ENCODE measurements at places on chromosomes 3 and 15.
A peak's percentile ranks its signal among the peaks of the same experiment; 100 is the strongest.

DNA sequence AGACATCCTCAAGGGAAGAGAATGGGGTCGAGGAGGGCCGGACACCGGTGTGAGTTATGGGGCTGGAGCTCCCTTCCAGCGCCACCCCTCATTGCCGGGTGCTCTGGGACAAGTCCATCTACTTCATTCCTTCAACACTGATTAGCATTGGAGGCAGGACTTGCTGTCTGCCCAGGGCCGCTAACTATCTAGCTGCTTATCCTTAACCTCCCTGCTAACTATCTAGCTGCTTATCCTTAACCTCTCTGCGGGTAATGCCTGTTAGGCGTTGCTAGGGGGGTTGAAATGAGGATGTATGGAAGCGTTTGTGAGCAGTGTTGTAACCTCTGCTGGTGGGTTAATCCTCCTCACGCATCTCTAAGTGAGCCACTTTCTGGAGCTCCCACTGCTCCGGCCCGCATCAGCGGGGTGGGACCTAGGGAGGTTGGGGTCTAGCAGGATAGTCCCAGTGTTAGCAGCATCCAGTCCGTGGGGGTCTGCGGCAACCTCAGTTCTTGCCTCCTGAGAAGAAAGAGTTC is 10.9 kb upstream of the CHAC1 start:
- DNase-seq: no peak

- no peak for DNase-seq
Measured at GRCh38 chr3:160622263-160623045, 54.5 kb upstream of the ARL14 start.

GRCh38 chr3:187012609-187013051 is 82.3 kb downstream of the ST6GAL1 start:
- no peak for DNase-seq

DNA sequence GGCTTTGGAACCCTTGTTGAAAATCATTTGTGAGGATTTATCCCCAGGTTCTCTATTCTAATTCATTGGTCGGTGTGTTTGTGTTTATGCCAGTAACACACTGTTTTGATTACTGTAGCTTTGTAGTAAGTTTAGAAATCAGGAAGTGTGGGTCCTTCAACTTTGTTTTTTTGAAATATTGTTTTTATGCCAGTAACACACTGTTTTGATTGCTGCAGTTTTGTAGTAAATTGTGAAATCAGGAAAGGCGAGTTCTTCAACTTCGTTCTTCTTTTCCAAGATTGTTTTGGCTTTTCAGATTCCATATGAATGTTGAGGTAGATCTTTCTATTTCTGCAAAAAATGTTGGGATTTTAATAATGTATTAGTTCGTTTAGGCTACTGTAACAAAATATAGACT is 314.6 kb downstream of the RPLP1 start:
- no peak for DNase-seq

DNA sequence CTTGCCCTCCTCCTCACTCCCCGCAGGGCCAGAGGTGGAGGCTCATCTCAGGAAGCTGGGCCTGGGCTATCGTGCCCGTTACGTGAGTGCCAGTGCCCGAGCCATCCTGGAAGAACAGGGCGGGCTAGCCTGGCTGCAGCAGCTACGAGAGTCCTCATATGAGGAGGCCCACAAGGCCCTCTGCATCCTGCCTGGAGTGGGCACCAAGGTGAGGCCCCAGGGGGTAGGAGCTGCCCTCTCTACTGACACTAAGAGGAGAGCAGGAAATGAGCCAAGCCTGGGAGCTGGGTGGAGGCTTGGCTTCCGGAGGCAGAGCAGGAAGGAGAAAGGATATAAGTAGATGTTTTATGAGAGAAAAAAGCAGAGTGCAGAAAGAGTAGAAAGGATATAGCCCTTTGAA is 4.9 kb downstream of the OGG1 start:
- no peak for DNase-seq

- no peak for DNase-seq
Measured at GRCh38 chr3:12197475-12197874, 38.8 kb upstream of the TIMP4 start.

- no peak for DNase-seq
Measured at GRCh38 chr3:67493808-67494207, 160.6 kb downstream of the SUCLG2 start.

GRCh38 chr15:51967583-51967982 is 4.0 kb downstream of the LEO1 start:
- DNase-seq: no peak

DNA sequence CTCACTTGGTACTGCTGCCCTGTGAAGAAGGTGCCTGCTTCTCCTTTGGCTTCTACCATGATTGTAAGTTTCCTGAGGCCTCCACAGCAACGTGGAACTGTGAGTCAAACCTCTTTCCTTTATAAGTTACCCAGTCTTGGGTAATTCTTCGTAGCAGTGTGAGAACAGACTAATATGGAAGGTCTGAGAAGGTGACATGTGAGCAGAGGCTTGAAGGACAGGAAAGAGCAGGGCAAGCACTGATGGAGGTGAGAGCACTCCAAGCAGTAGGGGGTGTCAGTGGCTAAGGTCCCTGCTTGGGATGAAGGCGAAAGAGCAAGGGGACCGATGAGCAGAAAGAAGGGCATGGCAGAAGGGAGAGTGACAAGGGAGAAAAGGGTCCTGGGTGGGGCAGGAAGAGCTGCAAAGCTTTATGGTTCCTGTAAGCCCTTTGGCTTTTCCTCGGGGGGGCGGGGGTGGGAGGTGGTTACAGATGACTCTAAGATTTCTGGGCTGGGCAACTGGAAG is 3.5 kb downstream of the EIF4E3 start:
- DNase-seq: no peak

DNA sequence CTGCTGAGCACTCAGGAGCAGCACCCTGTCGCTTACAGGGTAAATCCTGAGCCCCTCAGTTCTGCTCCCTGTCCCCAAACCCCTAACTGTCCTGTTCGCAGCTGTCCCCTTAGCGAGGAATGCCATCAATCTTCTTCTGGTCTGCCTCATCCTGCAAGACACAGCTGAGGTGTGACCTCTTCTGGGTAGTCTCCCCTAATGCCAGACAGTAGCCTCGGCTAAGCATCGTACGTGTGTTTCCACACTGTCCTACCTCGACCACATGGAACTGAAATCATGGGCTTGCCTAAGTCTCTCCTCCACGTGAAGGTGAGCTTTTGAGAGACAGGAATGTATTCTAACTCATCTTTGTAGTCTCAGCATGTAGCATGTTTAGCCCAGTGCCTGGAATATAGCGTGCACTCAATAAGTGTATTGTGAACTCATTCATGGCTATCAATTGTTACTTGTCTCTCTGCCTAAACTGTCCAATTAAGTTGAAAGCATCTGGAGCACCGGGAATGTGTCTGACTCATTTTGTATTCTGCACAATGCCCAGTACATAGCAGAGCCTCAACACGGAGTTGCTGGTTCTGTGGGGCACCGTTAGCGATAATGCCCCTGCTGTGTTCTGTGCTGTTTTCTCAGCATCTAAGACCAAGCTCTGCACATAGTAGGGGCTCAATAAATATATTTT is 90.2 kb downstream of the HES1 start:
- no peak for DNase-seq

GRCh38 chr3:46479021-46479420 is 14.3 kb upstream of the LTF start:
- no peak for DNase-seq

- no peak for DNase-seq
Measured at GRCh38 chr15:98955961-98956723, 51.5 kb downstream of the PGPEP1L start.

- DNase-seq: no peak
Measured at GRCh38 chr15:41678742-41679141, 18.5 kb downstream of the MGA start.

GRCh38 chr3:143036557-143036956 is 35.2 kb downstream of the U2SURP start:
- DNase-seq: no peak

DNA sequence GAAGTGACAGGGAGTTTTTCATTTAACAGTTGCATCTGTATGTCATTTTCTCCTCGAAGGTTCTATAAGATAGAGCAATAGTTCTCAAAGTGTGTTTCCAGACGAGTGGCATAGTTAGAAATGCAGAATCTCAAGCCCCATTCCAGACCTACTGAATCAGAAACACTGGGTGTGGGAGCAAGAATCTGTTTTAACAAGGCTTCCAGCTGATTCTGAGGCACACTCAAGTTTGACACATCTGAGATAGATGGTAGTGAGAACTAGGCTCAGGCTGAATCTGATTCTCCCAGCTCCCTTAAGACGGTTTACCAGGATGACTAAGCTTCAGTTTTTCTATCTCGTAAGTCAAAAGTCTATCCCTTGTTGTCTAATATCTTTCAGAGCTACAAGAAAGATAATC is 159.8 kb upstream of the NUDT16 start:
- DNase-seq: no peak

DNA sequence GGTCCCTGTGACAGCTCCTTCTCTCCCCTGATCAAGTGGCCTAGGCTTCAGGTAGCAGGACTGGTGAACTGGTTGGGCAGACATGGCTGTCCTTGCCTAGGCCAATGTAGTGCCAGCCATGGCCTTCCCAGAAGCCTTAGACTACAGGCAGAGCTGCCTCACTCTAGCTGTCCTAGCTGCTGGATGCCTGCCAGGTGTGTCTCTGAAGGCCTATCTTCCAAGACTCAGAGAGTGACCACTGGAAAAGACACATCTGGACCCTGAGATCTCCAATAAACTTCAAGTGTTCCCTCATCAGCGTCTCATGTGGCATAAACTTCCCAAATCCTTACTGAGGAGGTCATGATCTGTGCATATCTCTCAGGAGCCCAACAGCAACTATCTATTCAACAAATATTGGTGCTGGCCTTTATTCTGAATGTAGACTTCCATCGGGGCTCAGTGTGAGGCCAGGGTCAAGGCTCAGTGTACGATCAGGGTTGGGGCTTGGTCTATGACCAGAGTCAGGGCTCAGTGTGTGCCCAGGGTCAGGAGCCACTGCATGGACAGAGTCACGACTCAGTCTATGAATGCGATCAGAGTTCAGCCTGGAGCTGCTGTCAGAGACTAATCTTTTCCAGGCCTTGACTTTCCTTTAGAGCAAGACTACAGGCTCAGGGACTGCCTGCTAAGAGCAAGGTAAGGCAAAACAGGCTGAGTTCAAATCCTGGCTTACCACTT is 36.5 kb upstream of the INSYN1 start:
- no peak for DNase-seq

DNA sequence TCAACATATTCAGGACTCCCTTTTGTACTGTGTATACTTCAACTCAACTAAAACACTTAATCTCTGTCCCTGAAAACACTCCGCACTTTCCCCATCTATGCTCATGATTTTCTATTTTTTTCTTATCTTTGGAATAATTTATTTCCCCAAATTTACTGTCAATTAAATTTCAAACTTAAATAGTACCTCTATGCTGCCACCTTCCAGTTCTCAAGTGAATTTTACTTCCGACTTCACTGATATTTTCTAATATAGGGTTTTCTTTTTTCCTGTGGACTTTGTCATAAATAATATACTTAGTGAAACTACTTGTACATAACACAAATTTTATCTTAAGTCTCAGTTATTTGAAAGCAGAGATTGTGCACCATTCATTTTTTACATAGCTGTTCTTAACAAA is 1303.3 kb downstream of the OTOL1 start:
- no peak for DNase-seq

GRCh38 chr3:21159543-21159906 is 591.5 kb downstream of the ZNF385D start:
- DNase-seq: no peak

DNA sequence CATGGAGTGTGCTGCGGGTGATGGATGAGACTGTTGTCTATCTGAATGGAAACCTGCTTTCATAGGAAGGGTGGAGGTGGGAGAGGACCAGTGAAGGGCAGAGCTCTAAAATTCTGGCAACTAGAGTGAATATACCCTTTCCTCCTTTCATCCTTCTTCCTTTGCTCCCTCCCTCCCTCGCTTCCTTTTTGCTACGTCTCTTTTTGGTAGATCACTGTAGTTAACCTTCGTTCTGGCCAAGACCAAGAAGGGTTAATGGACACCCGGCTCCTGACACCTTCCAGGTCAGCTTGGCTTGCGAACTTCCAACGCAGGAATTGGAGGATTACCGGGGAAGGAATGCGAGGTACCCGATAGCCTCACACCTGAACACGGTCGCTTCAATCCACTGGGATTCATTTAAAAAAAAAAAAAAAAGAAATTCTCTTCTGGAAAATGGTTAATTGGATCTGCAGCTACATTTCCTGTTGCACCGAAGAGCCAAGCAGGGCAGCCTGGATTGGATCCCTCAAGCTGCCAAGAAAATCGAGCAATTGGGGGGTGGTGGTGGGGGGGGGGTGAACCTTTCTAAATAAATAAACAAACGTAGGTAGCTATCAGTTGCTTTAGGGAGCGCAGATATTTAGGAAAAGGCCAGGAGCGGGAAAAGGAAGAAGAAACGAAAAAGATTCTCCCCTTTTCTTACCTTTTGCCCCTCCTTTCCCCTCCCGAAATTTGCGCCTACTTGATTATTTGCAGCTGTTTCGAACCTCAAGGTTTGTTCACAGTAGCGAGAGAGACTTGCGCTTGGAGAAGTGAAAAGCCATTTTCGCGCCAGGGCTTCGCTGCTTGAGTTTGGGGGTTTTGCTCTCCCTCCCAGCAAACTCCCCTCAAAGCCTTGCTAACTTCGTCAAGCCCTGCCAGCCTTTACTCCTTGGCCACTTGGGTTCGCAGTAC is 9.5 kb upstream of the NR2F2 start:
- DNase-seq: peak; percentile 26

DNA sequence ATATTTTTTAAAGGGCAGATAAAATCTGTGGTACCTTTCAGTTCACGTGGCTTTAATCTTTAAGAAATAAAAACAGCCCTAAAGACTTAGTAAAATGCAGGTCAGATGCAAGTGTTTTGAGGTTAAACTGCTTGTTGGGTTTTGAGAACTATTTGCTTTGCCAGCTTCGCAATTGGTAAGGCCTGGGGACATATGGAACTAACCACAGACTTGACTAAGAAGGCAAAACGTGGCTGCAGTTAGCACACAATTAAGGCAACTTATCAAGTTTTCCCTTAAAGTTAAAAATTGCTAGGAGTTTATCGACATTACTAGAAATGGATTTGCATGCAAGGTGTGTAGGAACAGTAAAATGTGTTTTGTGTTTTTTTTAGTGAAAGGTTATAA is 206.9 kb downstream of the ZNF385D start:
- DNase-seq: no peak

DNA sequence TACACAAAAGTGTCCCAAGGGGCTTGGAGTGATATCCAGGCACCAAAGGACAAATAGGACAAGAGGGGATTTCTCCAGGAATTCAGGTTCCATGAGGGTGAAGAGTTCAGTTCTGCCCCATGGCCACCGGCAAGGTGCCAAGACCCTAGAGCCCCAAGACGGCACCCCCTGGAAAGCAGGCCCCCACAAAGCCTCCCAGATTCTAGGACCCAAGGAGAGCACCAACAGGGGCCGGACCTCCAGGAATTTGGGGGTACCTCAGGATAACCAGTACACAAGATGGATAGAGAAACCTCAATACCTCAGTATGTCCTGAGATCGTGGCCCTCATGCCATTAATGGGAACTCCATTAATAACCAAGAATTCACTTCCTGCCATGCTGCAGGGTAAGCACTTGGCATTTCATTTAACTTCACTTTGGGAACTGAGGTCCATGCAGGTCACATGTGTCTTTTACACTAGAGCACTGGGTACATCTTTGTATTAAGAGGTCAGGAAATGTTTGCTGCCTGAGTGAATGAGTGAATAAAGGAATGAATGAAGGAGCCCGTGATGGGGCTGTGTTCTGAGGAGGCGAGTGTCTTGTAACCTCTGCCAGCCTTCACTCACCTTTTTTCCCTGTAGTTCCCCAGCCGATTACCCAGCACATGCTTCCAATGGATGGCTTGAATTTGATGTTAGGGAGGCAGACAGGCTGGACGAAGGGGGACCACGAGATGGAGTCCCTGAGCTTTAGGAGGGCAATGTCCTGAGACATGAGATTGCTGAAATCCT is 15.5 kb upstream of the PRSS50 start:
- no peak for DNase-seq

Data from neuronal stem cell (in vitro differentiated cells).